Urinary bladder (tissue), 4 donors: ENCODE measurements at places on chromosomes 3 and 15.

DNA sequence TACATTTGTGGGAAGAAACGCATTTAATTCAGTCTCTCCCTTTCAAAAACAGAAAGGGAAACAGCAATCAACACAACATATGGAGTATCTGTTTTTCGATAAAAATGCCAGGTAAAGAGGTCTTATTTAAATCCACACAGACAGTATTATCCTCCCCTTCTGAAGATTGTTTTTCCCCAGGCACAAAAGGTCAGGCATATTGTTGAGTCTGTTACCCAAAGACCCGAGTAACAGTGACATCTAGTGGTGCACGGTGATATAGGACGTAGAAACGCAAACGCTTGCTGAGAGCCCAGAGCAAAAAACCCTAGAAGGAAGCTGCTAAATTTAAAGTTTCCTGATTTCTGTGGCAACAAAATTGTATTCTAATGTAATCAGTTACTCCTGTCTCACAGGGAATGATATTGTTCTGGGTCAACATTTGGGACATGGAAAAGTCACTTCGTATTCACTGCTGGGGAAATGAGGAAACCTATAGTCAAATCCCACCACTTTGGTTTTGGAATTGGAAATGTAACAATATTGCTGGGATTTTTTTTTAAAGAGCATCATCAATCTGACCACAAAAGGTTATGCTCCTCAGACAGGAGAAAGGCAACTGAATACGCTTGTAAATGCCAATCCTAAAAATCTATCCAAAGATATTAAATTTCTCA is 312.7 kb upstream of the CCDC54 start:
- peak; percentile 59 for DNase-seq

- DNase-seq, result no peak
Observed at GRCh38 chr15:100598655-100599054, 3.3 kb downstream of the LINS1 start.

DNA sequence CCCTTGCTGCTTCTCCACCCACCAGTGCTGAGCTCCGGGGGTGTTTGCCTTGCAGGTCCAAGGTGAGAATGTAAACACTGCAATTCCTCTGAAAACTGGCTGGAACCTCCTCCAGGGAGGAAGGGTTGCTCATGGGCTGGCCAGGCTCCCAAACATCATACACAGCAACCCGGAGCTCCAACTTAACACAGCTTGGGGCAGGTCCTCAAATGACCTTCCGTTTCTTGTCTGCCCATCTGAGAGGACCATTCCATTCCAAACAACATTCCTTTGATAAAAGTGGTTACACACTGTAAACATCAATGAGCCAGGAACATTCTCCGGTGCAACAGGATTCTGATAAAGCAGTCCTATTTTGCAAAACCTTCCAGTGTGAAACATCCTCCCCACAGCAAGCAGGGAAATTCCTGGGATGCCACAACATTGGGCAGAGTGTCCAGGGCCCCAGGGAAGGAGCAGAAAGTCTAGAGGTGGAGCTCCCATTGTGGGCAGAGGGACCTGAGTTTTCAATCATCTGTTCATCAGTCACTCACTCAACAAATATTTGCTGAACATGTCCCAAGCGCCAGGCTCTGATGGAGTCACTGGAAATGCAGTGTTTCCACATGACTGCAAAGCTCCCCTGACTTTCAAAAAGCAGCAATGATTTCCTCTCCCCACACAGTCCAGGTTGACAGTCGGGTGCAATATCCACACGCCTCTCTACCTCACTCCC is 7.3 kb upstream of the HEG1 start:
- DNase-seq, result no peak

DNA sequence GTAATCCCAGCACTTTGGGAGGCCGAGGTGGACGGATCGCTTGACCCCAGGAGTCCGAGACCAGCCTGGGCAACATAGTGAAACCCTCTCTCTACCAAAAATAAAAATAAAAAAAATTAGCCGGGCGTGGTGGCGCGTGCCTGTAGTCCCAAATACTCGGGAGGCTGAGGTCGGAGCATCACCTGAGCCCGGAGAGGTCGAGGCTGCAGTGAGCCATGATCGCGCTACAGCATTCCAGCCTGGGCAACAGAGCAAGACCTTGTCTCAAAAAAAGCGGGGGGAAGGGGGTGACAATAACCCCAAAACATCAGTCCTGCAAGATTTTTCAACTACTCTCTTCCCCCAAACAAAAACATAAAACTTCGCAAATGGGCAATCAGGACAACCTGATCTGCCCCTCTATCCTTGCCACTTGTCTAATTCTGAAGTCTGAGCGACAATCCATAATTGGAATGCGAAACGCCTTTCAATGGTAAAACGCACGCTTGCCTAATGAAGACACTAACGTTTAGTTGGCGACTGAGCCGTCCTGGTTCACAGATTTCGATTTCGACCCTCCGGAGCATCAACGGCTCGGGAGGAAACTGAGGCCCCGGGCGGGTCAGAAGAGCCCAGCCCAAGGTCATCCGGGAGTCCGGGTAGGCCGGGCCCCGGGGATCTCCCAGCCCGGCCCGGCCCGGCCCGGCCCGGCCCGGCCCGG is 868 bp downstream of the BTBD1 start:
- no peak for DNase-seq

DNA sequence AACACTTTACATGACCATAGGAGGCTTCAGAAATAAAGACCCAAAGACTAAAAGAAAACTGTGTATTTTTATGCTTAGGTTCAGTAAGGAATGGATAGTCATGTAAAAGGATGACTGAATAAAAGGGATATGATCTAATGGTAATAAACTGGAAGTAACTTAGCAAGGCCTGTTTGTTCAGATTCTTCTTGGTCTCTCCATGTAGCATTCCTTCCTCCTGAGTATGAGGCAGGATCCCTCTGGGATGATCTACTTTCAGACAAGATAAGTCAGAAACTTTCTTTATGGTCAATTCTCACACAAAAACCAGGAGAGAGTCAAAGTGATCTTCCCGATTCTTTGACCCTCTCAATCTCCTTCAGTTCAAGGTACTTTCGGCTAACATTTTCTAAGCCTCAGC is 340.8 kb upstream of the DCBLD2 start:
- DNase-seq, result no peak
